Ecto neural progenitor cell (in vitro differentiated cells): ENCODE measurements at places on chromosomes 3 and 15.
A peak's percentile ranks its signal among the peaks of the same experiment; 100 is the strongest.

DNA sequence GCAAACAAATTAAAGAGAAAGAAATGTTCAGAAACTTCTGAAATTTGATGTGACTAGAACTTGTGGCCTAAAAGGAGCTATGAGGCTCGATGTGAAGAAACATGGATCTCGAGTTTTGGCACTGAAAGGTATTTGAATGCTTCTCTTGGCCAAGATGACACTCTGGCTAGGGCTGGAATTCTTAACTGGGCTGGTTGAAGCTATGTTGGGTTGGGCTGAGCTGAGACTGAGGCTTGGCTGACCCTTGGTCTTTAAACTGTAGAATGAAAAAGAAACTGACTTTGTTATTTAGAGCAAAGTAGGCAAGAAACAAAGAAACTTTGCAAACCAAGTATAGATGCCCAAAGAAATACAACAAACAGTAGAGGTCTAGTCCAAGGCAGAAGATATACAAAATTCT lies 28.1 kb upstream of the CLDN16 start:
- no peak for DNase-seq

DNA sequence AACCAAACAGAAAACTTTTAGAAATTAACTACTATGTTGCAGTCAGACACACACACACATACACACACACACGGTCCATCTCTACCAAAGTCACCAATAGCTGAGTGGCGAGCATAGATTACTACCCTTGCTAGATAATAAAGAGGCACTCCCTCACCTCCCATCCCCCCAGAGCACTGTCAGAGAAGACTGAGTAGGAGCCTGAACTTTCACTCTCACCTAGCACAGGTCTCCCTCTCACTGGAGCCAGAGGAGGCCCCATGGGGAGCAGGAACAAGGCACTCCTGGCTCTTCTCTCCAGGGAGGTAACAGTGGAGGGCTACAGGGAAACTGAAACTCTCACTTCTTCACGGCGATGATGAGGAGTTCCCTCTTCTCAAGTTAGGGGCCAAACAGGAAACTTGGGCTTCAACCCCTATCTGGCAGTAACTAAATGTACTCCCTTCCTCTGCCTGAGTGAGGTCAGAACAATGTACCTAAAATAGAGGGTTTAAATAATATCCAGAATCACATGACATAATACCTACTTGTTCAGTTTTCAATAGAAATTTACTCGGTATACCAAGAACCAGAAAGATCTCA lies 975.3 kb upstream of the GBE1 start:
- no peak for DNase-seq

GRCh38 chr15:51119120-51119519 lies 24.4 kb upstream of the TNFAIP8L3 start:
- no peak for DNase-seq

GRCh38 chr15:80985981-80986380 lies 3.6 kb downstream of the MESD start:
- DNase-seq, result no peak

DNA sequence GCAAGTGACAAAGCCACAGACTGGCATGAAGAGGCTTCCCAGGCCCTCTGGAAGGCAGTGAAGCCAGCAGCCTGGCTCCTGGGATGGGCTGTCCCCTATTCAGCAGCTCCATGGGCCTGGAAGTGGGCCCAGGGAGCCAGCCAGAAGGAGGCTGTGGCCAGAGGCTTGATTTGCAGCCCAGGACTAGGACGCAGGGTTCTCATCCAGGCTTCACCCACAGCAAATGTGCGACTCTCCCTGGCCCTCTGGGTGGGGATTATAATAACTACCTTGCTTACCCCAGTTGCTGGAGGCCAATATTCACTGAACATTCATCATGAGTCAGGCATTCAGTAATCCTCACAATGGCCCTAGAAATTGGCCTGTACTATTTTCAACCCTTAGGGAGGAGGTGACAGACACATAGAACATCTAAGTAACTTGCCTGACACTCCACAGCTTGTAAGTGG lies 24.6 kb upstream of the SRP14 start:
- no peak for DNase-seq

- no peak for DNase-seq
Measured at GRCh38 chr3:74883690-74884089, 269.2 kb upstream of the CNTN3 start.

- DNase-seq, result no peak
Measured at GRCh38 chr3:156763931-156764720, 62.0 kb upstream of the LEKR1 start.

- DNase-seq, result no peak
Measured at GRCh38 chr3:59186725-59187124, 136.9 kb upstream of the CFAP20DC start.

DNA sequence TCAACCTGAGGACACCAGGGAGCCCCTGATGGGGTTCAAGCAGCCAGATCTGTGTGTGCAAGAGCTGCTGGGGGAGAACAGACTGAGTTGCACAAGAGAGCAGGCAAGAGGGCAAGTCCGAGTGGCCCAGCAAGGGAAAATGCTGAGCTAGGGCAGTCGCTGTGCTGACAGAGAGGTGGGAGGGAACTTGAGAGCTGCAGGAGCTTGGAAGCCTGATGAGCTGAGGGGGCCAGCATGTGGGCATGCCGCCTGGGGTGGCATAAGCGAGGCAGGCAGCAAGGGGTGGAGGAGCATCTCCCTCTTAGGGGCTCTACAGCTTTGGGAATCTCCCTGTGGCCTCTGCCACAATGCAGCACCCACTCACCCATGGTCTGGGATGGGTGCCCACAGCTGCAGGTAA lies 4.7 kb upstream of the CORO2B start:
- DNase-seq, result no peak

DNA sequence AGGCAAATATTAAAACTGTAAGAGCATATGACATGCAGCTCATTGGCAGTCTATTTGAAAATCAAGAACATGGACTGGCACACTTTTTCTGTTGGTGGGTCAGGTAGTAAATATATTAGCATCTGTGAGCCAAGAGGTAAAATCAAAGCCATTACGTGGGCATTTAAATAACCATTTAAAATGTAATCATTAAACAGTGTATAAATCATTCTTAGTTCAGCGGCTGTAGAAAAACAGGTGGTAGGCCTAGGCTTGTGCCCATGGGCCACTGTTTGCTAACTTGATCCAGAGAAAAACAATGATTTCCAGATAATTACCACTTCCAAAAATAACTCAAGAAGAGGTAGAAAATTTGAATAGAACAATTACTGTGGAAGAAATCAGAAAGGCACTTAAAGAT lies 105.1 kb downstream of the CHST2 start:
- DNase-seq, result no peak

GRCh38 chr3:131807822-131808221 lies 227.0 kb downstream of the CPNE4 start:
- no peak for DNase-seq

GRCh38 chr3:87125116-87125515 lies 102.0 kb upstream of the CHMP2B start:
- DNase-seq, result no peak

DNA sequence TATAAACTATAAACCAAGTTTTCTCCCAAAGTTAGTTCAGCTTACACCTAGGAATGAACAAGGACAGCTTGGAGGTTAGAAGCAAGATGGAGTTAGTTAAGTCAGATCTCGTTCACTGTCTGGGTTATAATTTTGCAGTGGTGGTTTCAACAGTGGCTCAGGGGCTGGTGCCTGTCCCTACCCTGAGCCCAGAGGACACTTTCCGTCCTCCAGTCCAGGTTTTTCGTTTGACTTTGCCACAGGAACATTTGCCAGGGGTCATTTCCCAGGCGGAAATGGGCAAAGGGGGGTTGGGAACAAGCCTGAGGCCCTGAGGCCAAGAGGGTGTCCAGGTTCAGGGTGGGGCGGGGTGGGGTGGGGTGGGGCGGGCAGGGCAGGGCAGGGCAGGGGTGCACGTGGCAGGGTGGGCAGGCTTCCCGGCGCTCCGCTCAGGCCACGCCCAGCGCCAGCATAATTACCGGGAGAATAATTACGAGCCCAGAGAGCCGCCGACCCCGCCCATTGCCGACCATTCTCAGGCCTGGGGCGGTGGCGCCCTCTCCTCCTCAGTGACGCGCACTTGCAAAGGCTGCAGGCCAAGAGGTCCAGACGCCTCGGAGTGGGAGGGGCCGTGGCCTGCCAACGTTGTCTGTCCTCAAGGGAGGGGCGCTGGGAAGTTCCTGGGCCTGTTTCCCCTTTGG lies 70.4 kb downstream of the KLF13 start:
- DNase-seq, result peak; percentile 89

- peak; percentile 57 for DNase-seq
Measured at GRCh38 chr15:62067448-62068044, 769 bp downstream of the C2CD4A start.

- no peak for DNase-seq
Measured at GRCh38 chr3:143934791-143935190, 36.8 kb upstream of the DIPK2A start.

DNA sequence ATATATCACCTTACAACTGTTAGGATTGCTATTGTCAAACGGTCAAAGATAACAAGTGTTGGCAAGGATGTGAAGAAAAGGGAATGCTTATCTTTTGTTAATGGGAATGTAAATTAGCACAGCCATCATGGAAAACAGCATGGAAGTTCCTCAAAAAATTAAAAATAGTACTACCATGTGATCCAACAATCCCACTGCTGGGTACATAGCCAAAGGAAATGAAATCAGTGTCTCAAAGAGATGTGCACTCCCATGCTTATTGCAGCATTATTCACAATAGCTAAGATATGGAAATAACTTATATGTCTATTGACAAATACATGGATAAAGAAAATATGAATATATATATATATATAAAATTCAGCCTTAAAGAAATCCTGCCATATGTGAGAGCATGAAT lies 274.6 kb downstream of the EDEM1 start:
- no peak for DNase-seq

DNA sequence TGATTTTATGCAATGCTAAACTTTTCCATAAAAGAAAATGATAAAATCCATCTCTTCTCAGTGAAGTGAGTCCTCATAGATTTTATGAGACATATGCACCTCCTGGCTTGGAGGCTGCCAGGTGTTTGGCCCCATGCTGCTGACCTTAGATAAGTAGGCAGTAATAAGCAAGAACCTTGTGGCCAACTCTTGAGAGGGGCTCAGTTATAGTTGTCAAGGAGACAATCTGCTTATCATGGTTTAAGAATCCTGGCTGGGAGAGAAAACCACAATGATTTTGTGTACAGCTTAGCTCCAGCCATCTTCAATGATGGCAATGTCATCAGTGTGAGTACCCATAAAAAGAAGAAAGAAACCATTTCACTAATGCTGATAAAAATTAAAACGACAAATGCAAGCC lies 252.1 kb downstream of the CPNE4 start:
- DNase-seq, result no peak

GRCh38 chr15:91055548-91056331 lies 33.3 kb upstream of the VPS33B start:
- DNase-seq, result peak; percentile 77

- DNase-seq, result no peak
Measured at GRCh38 chr3:165852191-165852590, 15.0 kb upstream of the BCHE start.

- no peak for DNase-seq
Measured at GRCh38 chr15:94297558-94297957, 66.2 kb downstream of the MCTP2 start.

GRCh38 chr15:73389539-73389938 lies 20.8 kb upstream of the HCN4 start:
- DNase-seq, result no peak

- DNase-seq, result no peak
Measured at GRCh38 chr15:65782096-65782495, 10.0 kb downstream of the DENND4A start.

DNA sequence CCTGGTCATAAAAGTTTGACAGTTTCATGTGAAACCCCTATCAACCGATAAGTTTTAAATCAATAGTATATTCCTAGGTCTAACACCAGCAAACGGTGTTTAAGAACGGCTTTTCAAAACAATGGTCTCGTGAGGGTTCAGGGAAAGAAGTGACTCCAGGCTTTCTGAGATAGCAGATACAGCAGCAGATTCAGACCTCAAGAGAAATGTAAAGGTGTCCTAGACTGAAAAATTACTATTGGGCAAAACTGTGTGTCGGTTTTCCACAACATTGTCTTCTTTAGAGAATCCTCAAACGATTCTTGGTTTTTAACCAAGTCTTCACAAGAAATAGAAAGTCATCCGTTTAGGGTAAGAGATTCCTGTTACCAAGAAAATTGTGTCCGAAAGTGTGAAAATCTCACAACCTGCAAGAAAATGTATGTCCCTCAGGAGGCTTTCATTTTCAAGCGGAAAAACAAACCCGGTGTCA lies 1.2 kb downstream of the SETD2 start:
- DNase-seq, result no peak

DNA sequence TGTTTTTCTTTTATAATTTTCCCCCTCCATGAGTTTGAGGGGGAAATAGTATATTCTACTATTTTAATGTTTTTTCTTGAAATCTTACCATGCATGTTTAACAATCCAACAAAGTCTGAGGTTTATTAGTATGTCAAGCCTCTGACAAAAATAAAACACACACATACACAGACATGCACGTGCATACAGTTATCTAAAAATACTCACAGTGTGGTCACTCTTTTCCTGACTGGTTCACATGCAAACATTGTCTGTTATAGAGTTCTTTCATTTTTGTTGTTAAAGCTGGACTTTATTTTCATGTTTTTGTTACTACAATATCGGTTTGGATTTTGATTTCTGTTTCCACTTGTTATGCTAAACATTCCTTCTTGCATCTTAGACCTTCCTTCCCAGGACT lies 236.6 kb downstream of the MFSD1 start:
- DNase-seq, result no peak

- DNase-seq, result no peak
Measured at GRCh38 chr3:58052373-58053273, 44.4 kb downstream of the FLNB start.

- peak; percentile 48 for DNase-seq
Measured at GRCh38 chr3:195226900-195227447, 44.0 kb downstream of the XXYLT1 start.

- DNase-seq, result peak; percentile 84
Measured at GRCh38 chr15:41558400-41559238, at the start of gene TYRO3. TYRO3 (plus strand) TSS chr15:41559212; CDS start chr15:41559258, 46 bp downstream.

DNA sequence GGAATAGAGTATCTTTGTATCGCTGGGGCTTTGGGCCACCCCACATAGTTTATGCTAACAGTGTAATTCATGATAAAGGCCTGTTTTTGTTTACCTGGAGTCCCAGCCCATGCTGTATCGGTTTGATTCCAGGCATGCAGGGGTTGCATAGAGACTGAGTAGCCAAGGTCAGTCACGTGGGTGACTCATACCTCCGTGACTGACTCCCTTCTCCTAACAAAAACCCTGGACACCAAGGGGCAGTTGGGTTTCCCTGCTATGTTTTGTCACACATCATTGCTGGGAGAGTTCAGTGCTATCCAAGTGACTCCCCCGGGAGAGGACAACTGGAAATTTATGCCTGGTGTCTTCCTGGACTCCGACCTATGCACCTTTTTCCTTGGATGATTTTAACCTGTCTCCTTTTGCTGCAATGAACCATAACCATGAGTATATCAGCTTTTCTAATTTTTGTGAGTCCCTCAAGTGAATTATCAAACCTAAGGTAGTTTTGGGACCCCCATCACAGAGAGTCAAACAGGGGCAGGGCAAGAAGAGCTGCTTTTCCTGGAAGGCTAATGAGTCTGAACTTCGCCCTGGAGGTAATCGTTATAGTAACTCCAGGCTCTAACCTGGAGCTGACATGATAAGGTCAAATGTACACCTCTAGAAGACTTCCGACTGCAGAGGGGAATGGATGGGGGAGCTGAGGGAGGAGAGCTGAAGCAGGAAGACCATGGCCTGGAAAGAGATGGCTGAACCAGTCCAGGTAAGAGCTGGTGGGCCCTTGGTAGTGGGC lies 57.0 kb downstream of the SRGAP3 start:
- DNase-seq, result no peak

- DNase-seq, result no peak
Measured at GRCh38 chr15:100601617-100602063, 344 bp downstream of the LINS1 start.
